ENCODE measurements at places on chromosomes 3 and 15. TPM values are rescaled to one million over a fixed set of nuclear protein-coding genes. Genes with fewer than 3 reads are reported as not detected.

Gene ACKR2
- total RNA-seq: 0.09 TPM

Gene EPHB3
- 0.80 TPM for total RNA-seq

Gene XCR1
- not detected for total RNA-seq

Gene LRRIQ4
- total RNA-seq: not detected

GRCh38 chr3:126490619-126491018 lies 14.9 kb upstream of the ZXDC start:
- no peak for DNase-seq
- H3K36me3 ChIP-seq: no peaks in the 10 kb centered on the region
- peaks cover 10% of the 10 kb centered on the region for H3K4me1 ChIP-seq
- H3K27me3 ChIP-seq: no peaks in the 10 kb centered on the region

GRCh38 chr15:60695713-60696522 lies 217.0 kb upstream of the ICE2 start:
- H3K36me3 ChIP-seq: no peaks in the 10 kb centered on the region
- no peaks in the 10 kb centered on the region for H3K4me1 ChIP-seq
- H3K27ac ChIP-seq: no peak overlapping the region
- no peak overlapping the region for H3K4me3 ChIP-seq

- no peak overlapping the region for H3K4me3 ChIP-seq
- no peaks in the 10 kb centered on the region for H3K27me3 ChIP-seq
- H3K36me3 ChIP-seq: no peaks in the 10 kb centered on the region
- DNase-seq: no peak
Observed at GRCh38 chr3:170656284-170656683, 70.4 kb upstream of the SLC7A14 start.

DNA sequence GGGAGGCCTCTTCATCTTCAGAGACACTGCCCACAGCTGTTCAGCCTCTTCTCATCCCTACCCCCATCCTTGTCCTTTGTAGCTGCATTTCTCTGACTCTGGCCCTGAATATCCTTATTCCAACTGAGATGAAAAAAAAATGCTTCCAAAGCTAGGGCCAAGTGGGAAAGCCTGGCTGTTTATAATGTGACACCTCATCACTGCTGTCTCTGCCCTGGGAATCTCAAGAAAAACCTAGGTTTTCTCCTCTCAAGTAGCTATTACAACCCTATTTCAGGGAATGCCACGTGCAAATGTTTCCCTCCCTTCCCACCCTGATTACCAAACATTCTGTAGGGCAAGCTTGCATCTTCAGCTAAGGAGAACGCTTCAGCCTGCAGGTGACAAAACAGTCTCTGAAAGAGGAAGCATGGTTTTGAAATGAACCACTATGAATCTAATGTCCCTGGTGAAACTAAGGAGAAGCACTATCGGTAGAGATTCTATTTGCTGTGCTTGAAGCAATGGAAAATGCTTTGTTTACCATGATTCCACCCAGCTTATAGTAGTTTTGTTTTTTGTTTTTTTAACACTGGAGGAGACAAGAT lies 65.4 kb downstream of the USF3 start:
- no peak for DNase-seq
- no peaks in the 10 kb centered on the region for H3K27me3 ChIP-seq
- no peak overlapping the region for H3K4me3 ChIP-seq
- H3K4me1 ChIP-seq: no peaks in the 10 kb centered on the region
- H3K27ac ChIP-seq: no peak overlapping the region

DNA sequence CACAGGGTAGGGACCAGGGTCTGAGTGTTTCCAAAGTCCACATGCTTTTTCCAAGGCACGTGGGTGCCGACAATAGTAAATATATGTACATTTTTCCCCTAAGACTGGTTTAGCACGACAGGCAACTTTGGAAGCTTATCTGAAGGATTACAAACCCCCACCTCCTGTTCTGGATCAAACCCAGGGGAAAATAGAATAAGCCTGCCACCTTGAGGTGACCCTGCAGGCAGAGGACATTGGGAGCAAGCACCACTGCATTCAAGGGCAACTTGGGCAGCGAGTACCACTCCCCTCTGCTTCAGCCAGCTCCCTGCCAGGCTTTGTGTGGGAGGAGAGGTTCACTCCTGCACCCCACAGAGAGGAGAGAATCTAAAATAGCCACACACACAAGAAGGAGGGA lies 44.8 kb downstream of the KBTBD12 start:
- no peaks in the 10 kb centered on the region for H3K4me1 ChIP-seq
- H3K27ac ChIP-seq: no peak overlapping the region
- no peak overlapping the region for H3K4me3 ChIP-seq
- H3K36me3 ChIP-seq: no peaks in the 10 kb centered on the region
- H3K27me3 ChIP-seq: no peaks in the 10 kb centered on the region
- DNase-seq: no peak

- H3K4me1 ChIP-seq: peaks cover 12% of the 10 kb centered on the region
- no peaks in the 10 kb centered on the region for H3K27me3 ChIP-seq
- no peak for DNase-seq
- no peaks in the 10 kb centered on the region for H3K36me3 ChIP-seq
- H3K4me3 ChIP-seq: no peak overlapping the region
Observed at GRCh38 chr15:68616397-68616796, 37.6 kb downstream of the CORO2B start.

- H3K4me1 ChIP-seq: no peaks in the 10 kb centered on the region
- H3K27me3 ChIP-seq: no peaks in the 10 kb centered on the region
- H3K27ac ChIP-seq: peak overlapping the region; percentile 93
- H3K36me3 ChIP-seq: peaks cover 27% of the 10 kb centered on the region
- peak overlapping the region; percentile 100 for H3K4me3 ChIP-seq
Observed at GRCh38 chr15:66505430-66505811, 295 bp downstream of the ZWILCH start.

GRCh38 chr3:71850654-71851053 lies 65.7 kb upstream of the PROK2 start:
- no peaks in the 10 kb centered on the region for H3K36me3 ChIP-seq
- no peaks in the 10 kb centered on the region for H3K4me1 ChIP-seq
- H3K27me3 ChIP-seq: no peaks in the 10 kb centered on the region
- DNase-seq: no peak
- H3K27ac ChIP-seq: no peak overlapping the region
- H3K4me3 ChIP-seq: no peak overlapping the region

GRCh38 chr3:182983876-182984275 lies 3.5 kb upstream of the DCUN1D1 start:
- no peaks in the 10 kb centered on the region for H3K36me3 ChIP-seq
- H3K27me3 ChIP-seq: no peaks in the 10 kb centered on the region
- H3K4me1 ChIP-seq: no peaks in the 10 kb centered on the region
- H3K4me3 ChIP-seq: no peak overlapping the region
- H3K27ac ChIP-seq: no peak overlapping the region
- no peak for DNase-seq

DNA sequence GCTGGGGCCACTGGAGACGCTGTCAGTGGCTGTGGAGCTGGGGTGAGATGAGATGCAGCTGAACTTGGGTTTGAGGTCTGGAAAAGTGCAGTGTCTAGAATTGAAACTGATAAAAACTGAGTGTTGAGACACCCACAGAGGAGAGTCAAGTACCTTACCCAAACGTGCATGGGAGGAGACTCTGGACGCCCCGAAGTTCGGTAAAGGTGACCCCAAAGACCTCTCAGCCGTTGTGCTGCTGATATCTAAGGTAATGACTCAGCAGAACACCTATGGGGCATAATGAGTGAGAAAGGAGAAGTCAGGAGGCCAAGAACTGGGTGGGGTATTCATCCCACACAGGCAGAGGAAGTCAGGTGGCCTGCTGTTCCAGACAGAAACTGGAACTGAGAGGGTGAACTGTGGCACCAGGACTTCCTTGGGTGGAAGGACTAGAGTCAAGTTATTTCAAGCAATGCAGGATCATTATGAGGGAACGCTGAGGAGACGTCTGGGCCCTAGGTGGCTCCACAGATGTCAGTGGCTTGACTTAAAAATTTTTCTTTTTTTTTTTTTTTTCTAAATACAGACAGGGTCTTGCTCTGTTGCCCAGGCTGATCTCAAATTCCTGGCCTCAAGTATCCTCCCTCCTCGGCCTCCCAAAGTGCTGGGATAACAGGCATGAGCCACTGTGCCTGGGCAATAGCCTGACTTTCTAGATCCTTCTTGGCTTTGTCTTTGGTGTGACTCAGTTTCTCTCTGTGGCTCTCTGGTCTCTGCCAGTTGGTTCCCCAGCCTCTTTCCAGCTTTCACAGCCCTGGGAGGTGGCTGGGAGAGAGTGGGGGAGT lies 67.6 kb upstream of the GCNT3 start:
- no peak overlapping the region for H3K4me3 ChIP-seq
- H3K36me3 ChIP-seq: no peaks in the 10 kb centered on the region

- no peaks in the 10 kb centered on the region for H3K27me3 ChIP-seq
- H3K4me3 ChIP-seq: no peak overlapping the region
- H3K4me1 ChIP-seq: no peaks in the 10 kb centered on the region
- H3K27ac ChIP-seq: no peak overlapping the region
Observed at GRCh38 chr15:100671124-100671680, 68.8 kb downstream of the ASB7 start.

DNA sequence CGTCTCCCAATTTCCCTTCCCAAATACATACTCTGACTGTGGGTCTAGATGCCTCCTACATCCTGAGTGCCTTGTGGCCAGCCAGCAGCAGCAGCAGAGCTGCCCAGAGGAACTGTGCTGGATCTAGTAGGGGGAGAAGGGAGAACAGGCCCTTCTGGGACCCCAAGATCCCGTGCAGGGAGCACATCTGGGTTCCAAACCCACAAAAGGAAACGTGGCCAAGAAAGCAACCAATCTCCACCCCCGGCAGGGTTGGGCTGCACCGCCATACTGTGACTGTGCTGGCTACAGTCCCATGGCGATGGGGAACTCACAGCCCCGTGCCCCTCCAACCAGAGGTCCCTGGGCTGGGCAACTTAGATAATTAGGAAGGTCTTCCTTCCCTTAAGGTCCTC lies 86.3 kb downstream of the PPCDC start:
- DNase-seq: no peak
- H3K27ac ChIP-seq: no peak overlapping the region
- no peak overlapping the region for H3K4me3 ChIP-seq
- H3K36me3 ChIP-seq: no peaks in the 10 kb centered on the region
- no peaks in the 10 kb centered on the region for H3K4me1 ChIP-seq
- no peaks in the 10 kb centered on the region for H3K27me3 ChIP-seq

DNA sequence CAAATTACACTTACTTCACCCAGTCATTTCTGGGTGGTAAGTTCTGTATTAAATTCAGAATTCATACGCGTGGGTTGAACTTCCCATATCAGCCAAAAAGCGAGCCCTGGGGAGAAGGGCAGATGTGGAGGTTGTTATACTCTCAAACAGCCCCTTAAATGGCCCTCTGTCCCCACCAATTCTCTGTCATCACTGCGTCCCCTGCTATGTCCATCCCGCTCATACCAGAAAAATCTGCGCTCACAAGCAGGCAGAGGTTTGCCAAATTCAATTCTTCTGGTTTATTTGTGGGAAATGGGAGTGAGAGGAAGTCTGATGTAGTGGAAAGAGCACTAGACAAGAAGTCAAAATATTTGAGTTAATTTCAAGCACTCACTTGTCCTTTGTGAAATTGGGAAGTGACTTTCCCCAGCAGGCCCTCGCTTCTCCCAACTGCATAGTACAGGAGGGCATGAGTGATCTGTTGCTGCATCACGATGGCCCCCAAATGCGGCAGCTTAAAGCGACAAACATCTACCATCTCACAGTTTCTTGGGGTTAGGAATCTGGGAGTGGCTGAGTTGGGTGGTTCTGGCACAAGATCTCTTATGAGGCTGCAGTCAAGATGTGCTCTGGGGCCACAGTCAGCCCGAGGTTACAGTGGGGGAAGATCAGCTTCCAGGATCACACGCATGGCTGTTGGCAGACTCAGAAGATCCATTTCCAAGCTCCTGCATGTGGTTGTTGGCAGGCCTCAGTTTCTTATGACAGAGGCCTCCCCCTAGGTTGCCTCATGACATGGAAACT lies 67.7 kb downstream of the CPN2 start:
- DNase-seq: no peak
- no peaks in the 10 kb centered on the region for H3K27me3 ChIP-seq
- no peak overlapping the region for H3K27ac ChIP-seq
- no peak overlapping the region for H3K4me3 ChIP-seq
